ENCODE measurements at places on chromosomes 3 and 15.

DNA sequence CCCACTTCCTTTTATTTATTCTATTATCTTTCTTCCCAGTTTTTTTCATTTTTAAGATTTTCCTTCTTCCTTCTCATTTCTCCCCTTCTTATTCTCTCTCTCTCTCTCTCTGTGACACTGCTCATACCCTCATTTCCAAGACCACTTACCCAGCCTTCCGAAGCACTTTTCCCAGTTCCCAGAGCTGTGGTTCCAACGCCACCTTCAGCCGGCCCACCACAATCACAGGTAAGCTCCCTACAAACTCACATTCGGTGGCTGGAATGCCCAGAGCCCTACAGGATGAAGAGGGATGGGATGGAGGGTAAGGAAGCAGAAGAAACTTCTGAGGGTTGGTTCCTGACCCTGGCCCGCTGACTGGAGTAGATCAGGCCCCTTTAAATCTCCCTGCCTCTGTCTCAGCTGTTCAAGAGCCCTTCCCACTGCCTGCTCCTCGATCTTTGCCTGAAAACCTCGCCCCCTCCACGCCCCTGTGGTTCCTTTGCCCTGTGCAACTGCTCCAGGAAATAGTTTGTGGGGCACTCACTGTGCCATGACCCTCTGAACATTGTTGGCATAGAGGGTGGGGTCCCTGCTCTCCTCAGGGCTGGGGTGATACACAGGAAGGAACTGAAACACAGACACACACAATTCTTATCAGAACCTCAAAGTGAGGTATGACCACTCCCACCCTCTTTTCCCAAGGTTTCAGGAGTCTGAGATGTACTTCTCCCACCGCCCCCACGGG lies 4.8 kb downstream of the LPCAT4 start:
- no peak for DNase-seq

DNA sequence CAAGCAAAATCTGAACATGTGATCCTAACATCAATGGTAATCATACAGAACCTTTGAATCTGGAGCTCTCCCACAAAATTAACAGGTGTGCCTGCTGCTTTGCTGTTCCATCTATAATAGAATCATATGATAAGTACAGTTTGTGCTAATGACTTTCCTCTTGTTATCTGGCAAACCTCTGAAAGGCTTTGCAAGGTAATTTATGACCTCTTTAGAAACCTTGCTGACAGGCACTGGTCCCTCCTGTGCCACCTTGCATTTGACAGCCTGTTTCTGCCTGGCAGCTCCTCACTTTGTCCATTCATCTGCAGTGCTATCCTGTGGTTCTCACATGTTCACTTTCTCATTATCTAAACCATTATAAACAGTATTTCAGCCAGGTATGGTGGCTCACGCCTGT lies 10.2 kb upstream of the HTR3C start:
- DNase-seq: no peak

DNA sequence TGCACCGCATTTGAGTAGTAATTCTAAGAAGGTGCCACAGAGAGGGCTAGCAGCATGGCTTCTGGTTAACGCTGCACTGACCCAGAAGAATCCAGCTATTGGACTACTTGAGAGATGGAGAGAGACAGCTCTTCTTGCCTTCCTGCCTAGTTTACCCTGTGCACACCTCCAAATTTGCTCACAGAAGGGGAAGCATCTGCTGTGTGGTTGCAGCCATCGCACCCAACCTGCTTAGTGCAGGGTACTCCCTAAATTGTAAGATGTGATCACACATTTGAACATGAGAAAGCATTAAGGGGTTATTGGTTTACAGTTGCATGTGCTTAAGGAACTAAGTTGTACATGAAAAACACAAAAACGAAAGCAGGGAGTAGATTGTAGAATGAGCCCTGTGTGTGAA lies 122.1 kb downstream of the FOXB1 start:
- no peak for DNase-seq

GRCh38 chr3:160130950-160131349 lies 94.3 kb upstream of the C3orf80 start:
- no peak for DNase-seq

DNA sequence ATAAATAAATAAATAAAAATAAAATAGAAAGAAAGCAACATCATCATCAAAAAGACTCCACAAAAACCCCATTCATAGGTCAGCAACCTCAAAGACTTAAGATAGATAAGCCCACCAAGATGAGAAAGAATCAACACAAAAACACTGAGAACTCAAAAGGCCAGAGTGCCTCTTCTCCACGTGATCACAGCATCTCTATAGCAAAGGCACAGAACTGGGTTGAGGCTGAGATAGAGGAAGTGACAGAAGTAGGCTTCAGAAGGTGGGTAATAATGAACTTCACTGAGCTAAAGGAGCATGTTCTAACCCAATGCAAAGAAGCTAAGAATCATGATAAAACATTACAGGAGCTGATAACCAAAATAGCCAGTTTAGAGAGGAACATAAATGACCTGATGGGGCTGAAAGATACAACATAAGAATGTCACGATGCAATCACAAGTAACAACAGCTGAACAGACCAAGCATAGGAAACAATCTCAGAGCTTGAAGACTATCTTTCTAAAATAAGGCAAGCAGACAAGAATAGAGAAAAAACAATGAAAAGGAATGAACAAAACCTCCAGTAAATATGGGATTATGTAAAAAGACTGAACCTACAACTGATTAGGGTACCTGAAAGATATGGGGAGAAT lies 26.4 kb downstream of the GNB5 start:
- DNase-seq: no peak

GRCh38 chr3:181567311-181568075 lies 144.2 kb upstream of the SOX2 start:
- no peak for DNase-seq

DNA sequence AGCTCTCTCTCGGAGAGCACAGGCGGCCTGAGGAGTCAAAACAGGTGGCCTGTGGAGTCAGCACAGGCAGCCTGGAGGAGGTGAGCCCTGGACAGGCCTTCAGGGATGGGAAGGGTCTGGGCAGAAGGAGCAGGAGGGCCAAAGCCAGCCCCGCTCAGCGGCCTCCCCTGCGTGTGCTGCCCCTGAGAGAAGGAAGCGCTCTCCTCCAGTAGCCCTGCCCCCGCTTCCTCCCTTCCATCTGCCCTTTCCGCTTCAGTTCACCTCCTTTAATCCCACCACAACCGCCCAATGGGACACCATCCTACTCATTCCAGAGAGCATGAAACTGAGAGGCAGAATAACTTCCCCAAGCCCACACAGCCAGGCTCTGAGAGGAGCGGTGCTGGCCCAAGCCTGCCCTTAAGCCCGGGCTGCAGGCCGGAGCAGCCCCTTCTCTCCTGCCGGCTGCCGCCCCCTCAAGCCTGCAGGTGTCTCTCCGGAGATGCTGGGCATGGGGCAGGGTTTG lies 3.2 kb upstream of the NR2E3 start:
- no peak for DNase-seq

GRCh38 chr15:77608774-77609173 lies 23.9 kb downstream of the LINGO1 start:
- no peak for DNase-seq

DNA sequence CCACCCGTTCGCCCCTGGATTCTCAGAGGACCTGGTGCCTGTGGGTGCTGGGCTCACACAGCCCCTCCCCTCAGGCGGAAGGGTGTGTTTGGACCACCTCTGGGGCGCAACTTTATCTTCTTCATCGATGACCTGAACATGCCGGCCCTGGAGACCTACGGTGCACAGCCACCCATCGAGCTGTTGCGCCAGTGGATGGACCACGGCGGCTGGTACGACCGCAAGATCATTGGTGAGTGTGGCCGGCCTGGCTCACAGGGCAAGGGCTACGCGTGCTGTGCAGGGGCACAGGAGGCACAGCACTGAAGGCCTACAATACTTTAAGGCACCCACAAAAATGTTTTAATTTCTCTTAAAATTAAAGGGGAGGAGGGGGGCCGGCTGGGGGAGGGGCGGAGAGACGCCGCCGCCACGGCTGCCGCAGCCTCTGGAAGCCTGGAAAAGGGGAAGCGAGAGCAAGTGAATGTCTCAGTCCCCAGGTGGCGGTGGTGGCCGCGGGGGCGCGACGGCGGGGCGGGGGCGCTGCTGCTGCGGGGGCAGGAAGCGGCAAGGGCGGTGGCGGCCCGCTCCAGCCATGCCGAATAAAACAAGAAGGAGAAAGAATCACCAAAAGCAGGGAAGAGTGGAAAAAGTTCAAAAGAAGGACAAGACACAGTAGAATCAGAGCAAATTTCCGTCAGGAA lies 56.8 kb downstream of the DNAH1 start:
- no peak for DNase-seq

DNA sequence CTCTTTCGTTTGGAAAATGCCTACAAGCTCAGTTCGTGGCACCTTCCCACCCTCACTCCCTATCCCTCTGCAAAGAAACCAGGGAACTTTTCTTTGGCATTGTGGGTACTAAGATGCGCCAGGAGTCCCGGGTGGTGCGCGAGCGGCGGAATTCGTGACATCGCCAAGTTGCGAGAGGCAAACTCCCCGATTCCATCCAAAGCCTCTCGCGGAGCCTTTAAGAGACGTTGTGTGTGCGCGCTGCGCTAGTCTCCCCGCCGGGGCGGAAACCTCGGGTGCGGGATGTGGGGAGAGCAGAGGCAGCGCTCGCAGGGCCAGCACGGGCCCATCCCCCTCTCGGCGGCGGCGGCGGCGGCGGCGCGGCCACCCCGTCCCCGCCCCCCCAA lies 443 bp upstream of the NR2F2 start:
- DNase-seq: no peak

DNA sequence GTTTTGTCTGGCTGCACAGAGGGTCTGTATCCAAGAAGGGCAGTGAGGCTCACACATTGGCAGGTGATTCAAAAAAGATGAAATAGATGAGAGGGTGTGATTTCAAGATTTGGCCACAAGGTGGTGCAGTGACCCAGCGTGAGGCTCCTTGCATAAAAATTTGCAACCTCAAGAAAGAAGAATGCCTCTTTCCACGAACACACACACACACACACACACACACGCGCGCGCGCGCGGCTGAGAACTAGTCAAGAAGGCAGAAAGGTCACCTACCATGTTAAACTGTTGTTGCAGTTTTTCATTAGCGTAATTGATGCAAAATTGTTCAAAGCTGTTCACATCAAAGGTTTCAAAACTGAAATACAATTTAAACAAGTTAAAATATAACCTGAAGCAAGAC lies 39.2 kb downstream of the MYO5C start:
- peak; percentile 34 for DNase-seq

DNA sequence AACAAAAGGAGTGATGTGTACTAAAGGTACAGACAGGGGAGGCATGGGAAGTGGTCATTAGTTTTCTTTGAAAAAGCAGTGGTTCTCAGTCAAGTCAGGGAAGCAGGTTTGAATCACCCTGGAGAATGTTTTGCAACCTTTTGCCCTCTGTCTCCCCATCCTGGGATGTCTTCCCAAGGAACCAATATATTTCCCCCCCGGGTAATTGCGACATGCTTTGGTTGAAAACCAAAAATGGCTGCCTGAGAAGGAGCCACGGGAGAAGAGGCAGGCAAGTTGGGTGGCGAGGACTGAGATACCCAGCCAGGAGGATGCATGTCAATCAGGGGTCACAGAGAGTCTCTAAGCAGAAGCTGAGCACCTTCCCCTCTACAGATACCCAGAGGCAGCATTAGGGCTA lies 20.2 kb upstream of the PPP1R2 start:
- no peak for DNase-seq

GRCh38 chr3:346186-346585 lies 149.6 kb downstream of the CHL1 start:
- no peak for DNase-seq

- no peak for DNase-seq
Observed at GRCh38 chr3:124676236-124676635, 54.0 kb upstream of the UMPS start.

DNA sequence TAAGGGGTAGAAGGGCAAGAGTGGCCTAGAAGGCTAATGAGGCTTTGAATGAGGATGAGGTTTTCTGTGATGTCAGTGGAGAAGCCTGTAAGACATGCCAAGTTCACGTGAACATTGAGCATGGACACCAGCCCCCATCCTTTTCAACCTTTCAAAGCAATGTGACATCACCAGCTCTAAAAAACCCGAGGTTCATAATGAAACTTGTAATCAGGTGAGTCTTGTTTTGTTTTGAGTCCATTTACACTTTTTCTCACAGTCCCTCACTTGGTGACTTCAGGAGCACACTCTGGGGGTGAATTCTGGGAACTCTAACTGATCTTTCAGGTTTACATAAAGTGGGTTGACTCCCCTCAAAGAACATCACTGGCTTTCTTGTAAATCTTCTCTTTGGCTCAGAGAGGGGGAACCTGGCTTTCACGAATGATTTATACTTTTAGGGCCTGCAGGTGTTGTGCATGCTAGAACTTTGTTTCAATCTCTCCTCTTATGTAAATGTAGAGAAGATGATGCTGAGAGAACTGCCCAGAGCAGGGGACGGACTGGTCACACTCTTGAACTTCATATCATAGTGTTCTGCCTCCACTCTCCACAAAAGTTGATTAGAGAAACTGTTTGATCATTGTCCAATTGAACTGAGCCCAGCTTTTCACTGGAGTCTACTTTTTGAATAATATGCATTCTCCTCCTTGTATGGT lies 224.7 kb upstream of the SATB1 start:
- no peak for DNase-seq

- DNase-seq: no peak
Observed at GRCh38 chr15:82081914-82082762, 36.3 kb upstream of the MEX3B start.

GRCh38 chr3:78725703-78726246 lies 1042.0 kb downstream of the ROBO1 start:
- no peak for DNase-seq

DNA sequence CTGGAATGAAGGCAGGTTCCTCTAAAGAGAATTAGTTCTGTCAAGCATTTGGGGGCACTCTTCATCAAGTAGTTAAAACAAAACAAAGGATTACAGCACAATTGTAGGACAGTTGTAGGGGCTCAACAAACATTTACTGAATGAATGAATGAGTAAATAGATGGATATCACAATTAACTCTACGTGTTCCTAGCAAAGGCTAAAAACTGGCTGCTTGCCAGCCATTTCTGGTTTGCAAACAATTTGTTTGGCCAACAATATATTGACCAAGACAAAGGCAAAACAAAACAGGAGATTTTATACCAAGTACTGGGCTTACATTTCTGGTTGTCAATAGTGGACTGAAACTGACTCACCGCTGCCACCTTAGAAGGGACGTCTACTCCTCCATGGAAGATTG lies 116.8 kb downstream of the ZNF280D start:
- no peak for DNase-seq

GRCh38 chr3:190701096-190701532 lies 161.4 kb downstream of the GMNC start:
- DNase-seq: no peak

DNA sequence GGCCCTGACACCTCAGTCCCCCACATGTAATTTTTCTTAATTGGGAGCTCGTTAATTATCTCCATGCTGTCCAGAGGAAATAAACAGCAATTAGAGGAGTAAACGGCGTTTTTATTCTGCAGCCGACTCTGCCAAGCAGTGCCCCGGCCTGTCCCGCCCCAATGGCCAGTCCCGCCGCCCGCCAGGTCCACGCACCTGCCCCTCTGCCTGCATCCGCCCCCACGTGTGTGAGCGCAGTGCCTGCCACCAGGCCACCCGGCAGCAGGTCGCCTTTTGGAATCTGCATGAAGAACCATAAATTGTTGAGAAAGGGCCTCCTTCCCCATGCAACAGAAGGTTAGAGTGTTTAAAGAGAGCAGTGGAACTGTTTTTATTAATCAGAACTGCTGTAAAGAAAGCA lies 87.5 kb upstream of the LINGO1 start:
- DNase-seq: no peak

GRCh38 chr3:115099986-115100571 lies 47.0 kb downstream of the ZBTB20 start:
- no peak for DNase-seq
